ENCODE measurements at places on chromosomes 12 and 14.
A peak's percentile ranks its signal among the peaks of the same experiment; 100 is the strongest.

DNA sequence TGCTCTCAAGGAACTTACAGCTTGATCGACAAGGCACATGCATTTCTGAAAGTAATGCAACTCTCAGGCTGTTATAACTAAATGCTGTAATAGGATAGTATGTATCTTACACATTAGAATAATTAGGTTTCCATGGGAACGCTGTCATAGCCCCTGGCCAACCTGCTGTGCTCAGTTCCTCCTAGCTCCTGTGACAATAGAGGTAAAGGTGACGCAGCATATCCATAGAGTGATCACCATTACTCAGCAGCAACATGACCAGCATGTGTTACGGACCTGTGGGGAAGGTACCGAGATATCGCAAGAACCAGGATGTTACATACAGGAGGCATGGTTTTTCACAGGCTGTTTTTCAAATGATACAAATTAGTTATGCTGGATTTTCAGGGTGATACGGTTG, 150.7 kb downstream of the CAND1 start:
- DNase-seq, result no peak

DNA sequence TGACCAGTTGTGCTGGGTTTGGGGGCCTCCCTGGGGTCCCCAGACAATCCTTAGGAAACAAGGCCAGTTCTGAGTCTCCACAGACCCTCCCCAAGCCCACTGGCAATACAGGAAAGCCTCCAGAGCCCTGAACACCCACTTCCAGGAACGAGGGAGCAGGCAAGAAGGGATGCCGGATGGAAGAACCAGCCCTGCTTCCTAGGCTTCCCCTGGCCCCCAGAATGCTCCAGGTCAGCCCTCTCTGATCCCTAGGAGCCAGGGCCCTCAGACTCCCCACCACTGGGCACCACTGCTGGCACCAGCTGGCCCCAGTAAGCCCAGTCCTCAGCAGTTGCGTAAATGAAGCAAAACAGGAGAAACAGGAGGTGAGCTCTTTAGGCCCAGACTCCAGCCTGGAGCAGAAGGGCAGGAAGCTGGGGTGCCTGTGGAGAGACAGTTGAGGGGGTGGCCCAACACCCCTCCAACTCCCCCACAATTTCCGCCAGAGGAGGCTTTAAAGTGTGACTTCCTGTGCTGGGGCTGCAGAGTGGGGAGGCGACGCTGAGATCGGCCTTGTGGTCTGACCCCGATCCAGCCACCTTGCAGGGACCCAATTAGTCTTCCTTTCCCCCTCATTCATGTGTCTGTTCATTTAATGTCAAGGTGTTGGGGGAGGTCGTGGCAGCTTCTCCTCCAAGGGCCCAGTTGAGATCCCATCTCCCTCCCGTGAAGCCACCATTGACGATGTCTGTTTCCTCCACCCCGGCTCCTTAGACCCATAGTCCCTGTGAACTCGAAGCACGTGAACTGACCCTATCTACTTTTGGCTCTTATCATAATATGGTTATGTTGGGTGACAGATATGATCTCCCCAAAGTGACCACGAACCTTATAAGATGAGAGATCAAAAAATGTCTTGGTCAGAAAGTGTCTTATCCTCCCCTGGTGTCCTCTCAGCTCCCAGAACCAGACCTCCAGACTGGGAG, 4.7 kb downstream of the TNFRSF1A start:
- DNase-seq, result peak; percentile 74

DNA sequence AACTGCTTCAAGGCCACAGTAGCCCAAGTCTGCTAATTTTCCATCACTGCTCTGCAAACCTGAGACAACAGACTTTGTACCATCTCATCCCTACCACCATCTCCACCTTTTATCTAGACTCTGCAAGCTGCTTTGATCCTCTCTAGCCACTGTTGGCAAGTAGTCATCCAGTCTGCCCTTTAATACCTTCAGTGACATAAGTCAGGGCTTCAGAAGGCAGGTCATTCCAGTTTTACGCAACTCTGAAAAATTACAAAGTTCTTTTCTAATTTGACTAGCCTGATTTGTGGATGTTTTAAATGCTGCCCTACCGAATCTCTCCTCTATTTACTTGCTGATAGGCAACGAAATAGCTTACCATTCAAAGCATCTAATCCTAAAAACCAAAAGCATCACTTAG, 2.8 kb downstream of the FERMT2 start:
- DNase-seq, result no peak

DNA sequence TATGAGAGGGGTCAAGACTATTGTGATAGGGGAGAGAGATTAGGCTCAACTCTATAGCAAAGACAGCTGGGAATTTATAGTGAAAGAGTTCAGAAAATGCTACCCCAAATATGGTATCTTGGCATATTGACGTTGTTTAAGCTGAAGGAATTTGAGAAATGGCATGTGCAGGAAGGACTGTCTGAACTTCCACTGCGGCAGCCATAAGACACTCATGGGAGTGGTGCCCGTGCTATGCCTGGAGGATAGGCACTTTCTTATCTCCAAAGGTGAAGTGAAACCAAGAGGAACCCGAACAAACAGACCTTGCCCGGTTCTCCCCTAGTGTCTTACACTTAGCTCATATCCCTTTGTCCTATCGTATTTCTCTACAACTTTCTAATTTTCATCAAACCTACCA, 390.3 kb downstream of the TMTC2 start:
- no peak for DNase-seq

GRCh38 chr14:70988452-70988851, 81.2 kb downstream of the PCNX1 start:
- no peak for DNase-seq

DNA sequence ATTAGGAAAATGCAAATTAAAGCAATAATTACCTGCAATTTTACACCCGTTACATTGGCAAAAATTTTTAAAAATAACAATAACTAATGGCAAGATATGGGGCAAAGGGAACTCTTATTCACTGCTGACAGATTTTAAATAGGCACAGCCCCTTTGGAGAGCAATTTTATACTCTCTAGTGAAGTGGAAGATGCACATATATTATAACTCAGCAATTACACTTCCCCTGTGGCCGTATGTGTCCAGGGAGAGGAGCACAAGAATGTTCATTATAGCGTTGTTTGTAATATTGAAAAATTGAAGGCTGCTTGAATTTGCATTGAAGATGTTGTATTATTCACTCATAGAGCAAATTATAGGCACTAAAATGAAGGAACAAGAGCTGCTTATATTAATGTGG, 488.3 kb upstream of the ATXN7L3B start:
- DNase-seq, result no peak

DNA sequence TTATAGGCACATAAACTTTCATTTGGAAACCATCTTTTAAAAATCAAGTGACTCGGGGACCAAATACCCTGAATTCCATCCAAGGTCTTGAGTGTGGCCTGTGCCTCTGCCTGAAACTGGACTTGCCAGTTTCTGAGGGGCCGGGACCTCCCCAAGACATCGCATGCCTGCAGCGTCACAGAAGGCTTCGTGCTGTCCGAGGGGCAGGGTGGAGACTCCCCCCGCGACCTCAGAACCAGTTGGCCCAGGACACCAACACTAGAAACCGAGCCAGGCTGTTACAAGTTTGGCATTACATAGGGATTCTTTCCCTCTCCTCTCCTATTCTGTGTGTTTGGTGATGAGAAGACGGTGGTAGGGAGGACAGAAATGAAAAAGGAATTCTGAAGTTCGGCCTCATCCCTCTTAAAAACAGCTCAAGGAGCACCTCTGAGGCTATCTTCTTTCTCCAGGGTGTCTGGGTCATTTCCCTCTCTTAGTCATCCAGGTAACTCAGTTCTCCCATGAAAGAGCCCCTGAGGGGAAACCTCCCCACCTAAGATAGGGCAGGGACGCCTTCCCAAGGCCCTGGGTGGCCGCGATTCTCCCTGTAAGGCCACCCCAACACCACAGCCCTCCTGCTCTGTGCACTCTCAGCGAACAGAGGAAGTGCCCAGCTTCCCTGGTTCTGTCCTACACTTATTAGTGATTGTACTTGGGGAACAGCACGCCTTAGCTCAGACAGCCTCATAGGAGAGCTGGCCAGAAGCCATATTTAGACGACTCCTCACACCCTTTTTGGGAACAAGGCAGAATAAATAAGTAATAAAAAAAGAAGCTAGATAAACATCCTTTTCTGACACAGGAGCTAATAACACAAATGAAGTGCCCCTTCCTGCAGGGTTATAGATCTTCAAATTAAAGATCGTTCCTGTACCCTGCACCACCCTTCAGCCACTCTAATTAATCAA, 93.8 kb downstream of the BCL11B start:
- no peak for DNase-seq

DNA sequence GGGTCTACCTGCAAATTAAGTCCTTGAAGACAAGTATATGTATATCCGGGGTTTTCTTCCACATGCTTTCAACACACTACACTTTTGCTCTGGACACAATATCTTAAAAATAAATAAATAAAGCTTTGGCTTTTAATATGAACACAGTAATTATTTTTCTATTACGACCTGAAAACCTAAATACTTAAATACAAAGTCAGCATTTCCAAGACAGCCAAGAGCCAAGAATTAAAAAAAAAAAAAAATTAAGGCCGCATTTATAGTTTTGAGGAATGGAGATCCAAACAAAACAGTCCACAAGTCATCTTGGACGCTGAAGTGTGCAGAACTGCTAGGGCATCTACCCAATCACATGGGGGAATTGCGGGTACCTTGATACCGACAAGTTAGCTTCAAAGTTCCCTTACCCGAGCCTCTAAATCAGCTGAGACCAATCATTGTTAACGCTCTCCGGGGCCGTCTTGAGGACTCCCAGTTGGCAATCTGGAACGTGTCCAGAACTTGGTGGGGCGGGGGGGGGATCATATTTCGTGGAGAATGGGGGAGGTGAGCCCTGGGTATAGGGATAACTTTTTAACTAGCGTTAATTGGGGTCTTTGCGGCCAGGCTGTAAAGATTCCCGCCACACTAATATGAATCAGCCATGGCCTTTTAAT, 731 bp upstream of the PCNX4 start:
- DNase-seq, result peak; percentile 18

GRCh38 chr12:52874573-52875435, 26.0 kb upstream of the KRT78 start:
- DNase-seq, result no peak

GRCh38 chr14:103749860-103750259, 34.2 kb downstream of the ZFYVE21 start:
- DNase-seq, result no peak

DNA sequence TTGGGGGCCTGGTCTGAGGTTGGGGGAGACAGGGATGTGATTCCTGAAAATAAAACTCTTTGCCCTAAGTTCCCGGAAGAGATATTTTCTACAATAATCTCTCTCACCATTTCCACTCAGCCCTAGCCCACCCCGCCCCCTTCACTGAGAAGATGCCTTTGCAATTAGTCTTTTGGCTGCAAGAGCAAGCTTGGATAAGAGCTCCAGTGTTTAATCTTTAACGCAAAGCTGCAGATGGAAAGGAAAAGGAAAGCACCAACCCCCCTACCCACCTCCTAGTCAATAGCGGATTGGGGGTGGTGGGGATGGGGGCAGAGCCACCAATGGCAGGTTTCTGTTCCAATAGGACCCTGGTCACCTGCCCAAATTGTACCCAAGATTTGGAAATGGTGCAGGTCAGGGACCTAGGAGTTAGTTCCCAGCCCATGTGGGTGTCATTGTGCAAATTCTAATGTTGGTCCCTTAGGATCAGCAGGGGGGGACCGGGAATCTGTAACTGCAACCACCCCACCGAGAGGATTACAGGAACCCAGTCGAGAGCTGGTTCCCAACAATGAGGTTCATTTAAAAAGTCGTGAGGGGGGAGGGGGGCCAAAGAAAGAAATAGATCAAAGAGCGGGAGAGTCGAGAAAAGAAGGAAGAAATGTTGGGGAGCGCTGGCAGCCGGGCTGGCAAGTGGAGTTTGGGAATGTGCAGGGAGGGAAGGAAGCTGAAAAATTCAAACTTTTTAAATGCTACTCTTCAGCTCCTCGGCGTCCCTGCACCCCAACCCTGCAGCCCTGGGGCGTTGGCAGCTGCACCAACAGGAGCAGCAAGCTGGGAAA, 1.6 kb downstream of the ZFP36L1 start:
- no peak for DNase-seq

DNA sequence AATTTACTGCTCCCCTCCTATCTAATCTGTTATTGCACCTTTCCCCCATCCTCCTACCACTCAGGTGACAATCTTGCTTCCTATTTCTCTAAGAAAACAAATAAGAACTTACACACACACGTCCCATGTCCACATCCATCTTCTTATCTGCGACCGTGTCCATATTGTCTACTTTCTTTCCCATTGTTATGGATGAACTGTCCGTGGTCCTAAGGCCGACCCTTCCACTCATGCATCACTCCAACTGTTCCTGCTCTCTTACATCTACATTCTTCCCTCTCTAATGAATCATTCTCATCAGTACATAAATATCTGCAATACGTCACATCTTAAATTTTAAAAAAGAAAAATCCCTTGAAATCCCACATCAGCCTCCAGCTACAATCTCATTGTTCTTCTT, 30.0 kb downstream of the ZFYVE1 start:
- no peak for DNase-seq

DNA sequence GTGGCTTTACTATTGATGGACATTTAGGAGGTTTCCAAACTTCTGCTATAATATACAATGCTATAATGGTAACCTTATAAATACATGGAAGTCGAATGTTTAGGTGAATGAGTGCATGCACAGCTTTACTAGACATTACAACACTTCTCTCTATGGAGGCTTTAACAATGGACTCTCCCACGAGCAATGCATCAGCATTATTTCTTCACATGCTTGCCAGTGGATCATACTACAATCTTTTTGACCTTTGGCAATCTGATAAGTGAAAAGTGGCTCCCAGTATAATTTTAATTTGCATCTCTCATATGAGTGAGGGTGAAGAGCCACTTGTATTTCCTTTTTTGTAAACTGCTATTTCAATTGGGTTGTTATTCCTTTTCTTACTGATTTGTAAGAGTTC, 18.2 kb downstream of the RDH12 start:
- no peak for DNase-seq

DNA sequence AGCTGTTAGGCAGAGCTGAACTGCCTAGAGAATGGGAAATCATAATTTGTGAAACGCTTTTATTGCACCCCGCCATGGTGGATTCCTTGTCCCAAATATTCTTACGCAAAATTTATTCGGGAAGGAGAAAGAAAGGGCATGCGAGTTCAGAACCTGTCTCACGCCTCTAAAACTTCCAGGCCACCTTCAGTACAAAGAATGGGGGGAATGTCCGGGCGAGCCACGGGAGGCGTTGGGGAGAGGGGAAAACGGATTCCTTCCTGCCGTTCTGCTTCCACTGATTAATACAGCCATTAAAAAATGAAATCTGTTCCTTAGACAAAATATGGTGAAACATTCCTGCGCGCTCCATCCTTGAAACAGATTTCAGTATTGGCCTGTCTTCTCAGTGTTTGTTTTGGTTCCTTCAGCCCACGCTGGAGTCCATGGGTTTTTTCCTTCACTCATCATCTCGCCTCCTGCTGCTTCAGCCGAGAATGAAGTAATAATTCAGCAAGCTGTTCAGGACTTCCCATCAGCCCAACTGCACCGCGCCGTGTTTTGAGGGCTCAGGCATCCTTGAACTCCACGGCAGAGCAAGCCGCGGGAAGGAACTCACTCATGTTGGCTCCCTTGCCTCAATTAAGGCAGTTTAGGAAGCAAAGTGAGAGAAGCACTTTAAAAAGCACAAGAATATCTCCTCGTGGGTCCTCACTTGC, 47.7 kb upstream of the CDKN3 start:
- DNase-seq, result no peak
